Tibial nerve (tissue), 4 donors: ENCODE measurements at places on chromosomes 7 and 10. TPM values are rescaled to one million over a fixed set of nuclear protein-coding genes. Genes with fewer than 3 reads are reported as not detected.
A peak's percentile ranks its signal among the peaks of the same experiment; 100 is the strongest.

DNA sequence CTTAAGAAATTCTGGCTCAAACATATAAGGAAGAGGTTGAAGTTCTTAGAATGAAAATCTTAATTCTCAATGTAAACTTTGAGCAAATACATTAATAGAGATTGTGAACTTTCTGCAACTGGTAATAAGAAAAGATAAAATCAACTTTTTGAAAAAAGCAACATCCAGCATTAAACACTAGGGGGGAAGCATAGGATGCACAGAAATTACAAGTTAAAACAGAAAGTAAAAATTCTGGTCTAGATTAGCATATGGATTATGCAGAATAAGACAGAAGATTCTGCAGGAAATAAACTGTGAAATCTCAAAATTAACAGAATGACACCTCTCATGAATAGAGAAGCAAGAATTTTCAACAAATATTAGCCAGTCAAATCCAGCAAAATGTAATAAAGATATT lies 38.0 kb upstream of the CAV2 start:
- no peak for DNase-seq
- no peaks in the 10 kb centered on the region for H3K4me1 ChIP-seq
- no peak overlapping the region for H3K4me3 ChIP-seq
- H3K27me3 ChIP-seq, result no peaks in the 10 kb centered on the region

DNA sequence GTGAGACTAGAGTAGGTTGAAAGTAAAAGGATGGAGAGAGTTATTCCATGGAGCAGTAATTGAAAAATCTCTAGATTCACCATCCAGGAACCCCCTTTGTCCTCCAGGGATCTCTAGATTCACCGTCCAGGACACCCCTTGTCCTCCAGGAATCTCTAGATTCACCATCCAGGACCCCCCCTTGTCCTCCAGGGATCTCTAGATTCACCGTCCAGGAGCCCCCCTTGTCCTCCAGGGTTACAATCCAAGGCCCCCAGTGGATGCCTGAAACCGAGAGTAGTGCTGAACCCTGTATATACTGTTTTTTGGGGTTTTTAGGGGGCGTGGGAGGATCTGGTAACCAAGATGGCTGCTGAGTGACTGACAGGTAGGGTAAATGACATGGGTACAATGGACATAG lies 38.3 kb upstream of the PPP2R2D start:
- no peaks in the 10 kb centered on the region for H3K4me1 ChIP-seq
- H3K27ac ChIP-seq, result no peak overlapping the region
- no peaks in the 10 kb centered on the region for H3K36me3 ChIP-seq

The HTRA1 gene
- 163 TPM for total RNA-seq

DNA sequence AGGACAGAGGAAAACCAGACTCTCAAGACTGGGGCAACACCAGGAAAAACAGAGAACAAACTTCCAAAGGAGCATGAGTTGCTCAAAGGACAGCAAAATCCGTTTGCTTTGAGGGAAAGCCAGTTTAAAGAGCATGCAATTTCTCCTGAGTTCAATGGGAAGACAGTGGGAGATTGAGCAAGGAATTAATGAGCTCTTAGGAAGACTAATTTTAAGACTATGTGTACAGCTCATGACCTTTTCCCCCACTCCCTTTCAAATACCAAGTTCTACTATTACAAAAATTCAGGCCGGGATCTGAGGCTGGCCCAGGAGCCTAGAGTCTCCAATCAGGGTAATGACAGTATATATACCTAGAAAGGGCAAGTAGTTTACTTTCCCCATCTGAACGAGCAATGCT lies 79.2 kb downstream of the EPDR1 start:
- H3K4me1 ChIP-seq, result no peaks in the 10 kb centered on the region
- H3K27me3 ChIP-seq, result no peaks in the 10 kb centered on the region
- H3K4me3 ChIP-seq, result no peak overlapping the region
- no peak for DNase-seq

DNA sequence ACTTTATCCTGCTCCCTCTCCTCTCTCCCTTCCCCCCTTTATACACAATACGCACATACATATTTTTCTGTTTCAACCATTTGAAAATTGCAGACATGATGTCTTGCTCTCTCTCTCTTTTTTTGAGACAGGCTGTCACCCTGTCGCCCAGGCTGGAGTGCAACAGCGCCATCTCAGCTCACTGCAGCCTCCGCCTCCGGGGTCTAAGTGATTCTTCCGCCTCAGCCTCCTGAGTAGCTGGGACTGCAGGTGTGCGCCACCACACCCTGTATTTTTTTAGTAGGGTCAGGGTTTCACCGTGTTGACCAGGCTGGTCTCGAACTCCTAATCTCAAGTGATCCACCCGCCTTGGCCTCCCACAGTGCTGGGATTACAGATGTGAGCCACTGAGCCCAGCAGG lies 38.5 kb downstream of the KLHDC10 start:
- no peak for DNase-seq
- no peaks in the 10 kb centered on the region for H3K4me1 ChIP-seq
- no peak overlapping the region for H3K27ac ChIP-seq
- H3K27me3 ChIP-seq, result no peaks in the 10 kb centered on the region
- H3K36me3 ChIP-seq, result no peaks in the 10 kb centered on the region

DNA sequence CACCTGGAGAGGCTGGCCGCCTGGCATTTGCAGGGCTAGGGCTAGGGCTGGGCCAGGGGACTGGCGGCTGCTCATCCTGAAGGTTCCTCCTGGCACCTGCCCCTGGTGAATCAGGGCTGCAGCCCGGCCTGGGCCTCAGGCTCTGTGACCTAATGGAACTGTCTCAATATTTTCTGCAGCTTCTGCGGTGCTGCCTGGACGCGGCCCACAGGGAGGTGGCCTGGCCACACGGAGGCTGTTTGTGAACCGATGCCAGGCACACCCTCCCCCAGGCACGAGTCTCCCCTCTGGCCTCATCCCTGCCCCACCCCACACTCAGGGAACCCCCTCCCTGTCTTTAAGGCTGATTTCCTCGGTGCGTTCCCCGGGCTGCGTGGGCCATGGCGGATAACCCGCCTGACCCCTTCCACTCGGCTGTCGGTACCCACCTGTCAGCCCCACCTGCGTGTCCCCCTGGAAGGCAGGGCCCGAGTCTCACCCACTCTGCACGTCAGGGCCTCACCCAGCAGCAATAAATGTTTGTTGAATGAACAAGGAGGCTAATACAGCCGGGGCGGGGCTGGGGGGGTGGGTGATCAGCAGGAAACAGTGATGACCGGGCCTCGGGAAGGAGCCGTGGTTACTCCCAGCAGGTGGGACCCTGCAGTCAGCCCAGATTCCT lies 54.5 kb upstream of the DNAJB6 start:
- no peak for DNase-seq
- no peak overlapping the region for H3K27ac ChIP-seq
- no peaks in the 10 kb centered on the region for H3K36me3 ChIP-seq
- H3K27me3 ChIP-seq, result peaks cover 37% of the 10 kb centered on the region

- DNase-seq, result no peak
- no peak overlapping the region for H3K27ac ChIP-seq
- no peaks in the 10 kb centered on the region for H3K27me3 ChIP-seq
These were observed 34.6 kb downstream of the ADGRA1 start for GRCh38 chr10:133122171-133122935.

- no peaks in the 10 kb centered on the region for H3K27me3 ChIP-seq
- DNase-seq, result no peak
- H3K36me3 ChIP-seq, result peaks cover 15% of the 10 kb centered on the region
- H3K27ac ChIP-seq, result no peak overlapping the region
- H3K4me3 ChIP-seq, result no peak overlapping the region
- no peaks in the 10 kb centered on the region for H3K4me1 ChIP-seq
These were observed 19.1 kb downstream of the GSAP start for GRCh38 chr7:77396894-77397547.

GRCh38 chr7:116271963-116272886 lies 61.9 kb downstream of the TES start:
- H3K4me3 ChIP-seq, result no peak overlapping the region
- no peaks in the 10 kb centered on the region for H3K27me3 ChIP-seq
- no peaks in the 10 kb centered on the region for H3K36me3 ChIP-seq
- H3K27ac ChIP-seq, result peak overlapping the region; percentile 85
- H3K4me1 ChIP-seq, result no peaks in the 10 kb centered on the region

The DYNC1I1 gene
- 10.2 TPM for total RNA-seq

GRCh38 chr7:97342512-97342911 lies 225.0 kb downstream of the SDHAF3 start:
- H3K27ac ChIP-seq, result no peak overlapping the region
- no peaks in the 10 kb centered on the region for H3K36me3 ChIP-seq
- H3K27me3 ChIP-seq, result no peaks in the 10 kb centered on the region
- H3K4me1 ChIP-seq, result no peaks in the 10 kb centered on the region
- no peak for DNase-seq

- no peak overlapping the region for H3K4me3 ChIP-seq
- H3K27ac ChIP-seq, result peak overlapping the region; percentile 34
- no peak for DNase-seq
- no peaks in the 10 kb centered on the region for H3K36me3 ChIP-seq
These were observed 311.3 kb upstream of the ZMIZ1 start for GRCh38 chr10:78757344-78757925.

GRCh38 chr7:103955985-103956384 lies 33.5 kb downstream of the RELN start:
- no peak overlapping the region for H3K4me3 ChIP-seq
- no peaks in the 10 kb centered on the region for H3K36me3 ChIP-seq
- no peaks in the 10 kb centered on the region for H3K27me3 ChIP-seq

DNA sequence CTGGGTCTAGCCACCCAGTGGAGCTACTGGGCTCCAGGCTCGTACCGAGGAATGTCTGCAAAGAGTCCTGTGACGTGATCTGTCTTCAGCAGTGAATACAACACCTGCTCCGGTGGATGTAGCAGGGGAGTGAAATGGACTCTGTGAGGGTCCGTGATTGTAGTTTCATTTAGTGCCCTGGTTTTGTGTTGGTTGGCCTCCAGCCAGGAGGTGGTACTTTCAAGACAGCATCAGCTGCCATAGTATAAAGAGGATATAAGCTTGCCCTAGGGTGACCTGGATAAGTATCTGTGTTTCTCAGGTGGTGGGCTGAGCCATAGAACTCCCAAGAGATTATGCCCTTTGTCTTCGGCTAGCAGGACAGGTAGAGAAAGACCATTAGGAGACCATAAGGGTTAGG lies 24.6 kb upstream of the WNT2 start:
- no peaks in the 10 kb centered on the region for H3K4me1 ChIP-seq
- no peaks in the 10 kb centered on the region for H3K36me3 ChIP-seq
- H3K4me3 ChIP-seq, result no peak overlapping the region
- DNase-seq, result no peak

The EGR2 gene
- total RNA-seq, result 26.2 TPM

DNA sequence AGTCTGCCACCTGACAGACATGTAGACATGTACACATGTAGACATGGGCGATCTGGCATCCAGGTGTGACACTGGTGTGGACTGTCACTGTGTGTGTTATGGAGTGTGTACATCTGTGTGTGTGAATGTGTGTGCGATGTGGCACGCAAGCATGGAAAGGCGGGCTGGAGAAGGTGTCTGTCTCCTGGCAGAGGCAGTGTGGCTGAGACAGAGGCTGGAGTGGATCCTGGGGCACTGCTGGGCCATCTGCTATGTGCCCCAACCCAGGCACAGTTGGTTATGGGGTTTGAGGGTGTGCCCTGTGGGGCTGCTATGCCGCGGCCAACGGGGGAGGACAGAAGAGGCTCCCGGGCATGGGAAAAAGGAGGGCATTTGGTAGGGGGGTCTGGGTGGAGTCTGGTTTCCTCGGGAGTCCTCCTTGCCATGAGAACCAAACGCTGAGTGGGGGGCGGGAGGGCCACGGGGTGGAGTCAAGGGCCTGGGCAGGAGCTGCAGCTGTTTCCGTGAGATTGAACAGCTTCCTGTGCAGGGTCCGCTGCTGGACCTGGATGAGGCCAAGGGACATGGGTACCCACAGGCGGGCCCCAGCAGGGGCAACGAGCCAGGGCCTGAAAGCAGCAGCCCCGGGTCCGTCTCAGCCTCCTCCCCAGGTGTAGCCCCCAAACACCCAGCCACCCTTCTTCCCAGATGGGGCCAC lies 1.3 kb downstream of the ELN start:
- H3K27me3 ChIP-seq, result no peaks in the 10 kb centered on the region
- peak overlapping the region; percentile 88 for H3K27ac ChIP-seq
- no peak for DNase-seq
- H3K36me3 ChIP-seq, result no peaks in the 10 kb centered on the region

GRCh38 chr7:2004841-2005725 lies 227.7 kb downstream of the MAD1L1 start:
- no peak overlapping the region for H3K4me3 ChIP-seq
- no peak for DNase-seq
- no peaks in the 10 kb centered on the region for H3K36me3 ChIP-seq
- H3K27me3 ChIP-seq, result no peaks in the 10 kb centered on the region
- H3K27ac ChIP-seq, result no peak overlapping the region

DNA sequence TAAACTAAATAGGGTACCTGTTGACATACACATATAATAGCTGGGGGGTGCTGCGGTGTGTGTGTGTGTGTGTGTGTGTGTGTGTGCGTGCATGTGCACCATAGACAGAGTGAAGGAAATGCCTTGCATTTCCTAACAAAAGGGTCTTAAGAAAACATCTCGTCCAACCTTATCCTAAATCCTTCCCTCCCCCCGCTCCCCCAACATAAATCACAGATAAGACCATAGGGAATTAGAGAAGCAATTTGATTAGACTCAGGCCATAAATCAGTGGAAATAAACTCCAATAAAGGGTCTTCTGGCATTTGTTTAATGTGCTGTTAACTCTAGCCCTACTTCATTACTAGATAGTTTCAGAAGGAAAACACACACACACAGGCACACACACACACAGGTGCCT lies 148.5 kb downstream of the PPP1R17 start:
- no peaks in the 10 kb centered on the region for H3K4me1 ChIP-seq
- no peak for DNase-seq
- peaks cover 10% of the 10 kb centered on the region for H3K36me3 ChIP-seq
- H3K4me3 ChIP-seq, result no peak overlapping the region
- H3K27ac ChIP-seq, result no peak overlapping the region
- H3K27me3 ChIP-seq, result no peaks in the 10 kb centered on the region
